Posterior vena cava (tissue), 2 donors: ENCODE measurements at places on chromosomes 6 and 20. TPM values are rescaled to one million over a fixed set of nuclear protein-coding genes. Genes with fewer than 3 reads are reported as not detected.

- no peak for DNase-seq
Observed at GRCh38 chr6:38057994-38058393, 238.5 kb downstream of the ZFAND3 start.

GRCh38 chr6:80728101-80728750 lies 621.8 kb downstream of the BCKDHB start:
- DNase-seq: no peak

DNA sequence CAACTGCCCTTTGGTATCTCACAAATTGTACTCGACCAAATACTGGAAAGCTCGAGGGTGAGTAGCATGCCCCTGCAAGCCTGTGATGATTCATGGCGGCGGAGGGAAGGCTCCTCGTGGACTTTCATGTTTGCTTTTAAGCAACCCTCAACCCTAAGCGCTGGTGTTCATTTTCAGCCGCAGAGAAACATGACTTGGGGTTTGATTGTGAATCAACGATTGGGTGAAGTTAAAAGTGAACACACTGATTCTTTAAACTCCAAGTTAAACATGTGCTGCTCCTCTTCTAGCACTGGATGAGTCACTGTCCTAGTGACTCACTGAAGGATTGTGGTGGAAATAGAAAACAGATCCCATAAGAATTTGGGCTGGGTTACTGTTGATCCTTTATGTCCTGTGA lies 8.3 kb downstream of the CD109 start:
- no peak for DNase-seq

DNA sequence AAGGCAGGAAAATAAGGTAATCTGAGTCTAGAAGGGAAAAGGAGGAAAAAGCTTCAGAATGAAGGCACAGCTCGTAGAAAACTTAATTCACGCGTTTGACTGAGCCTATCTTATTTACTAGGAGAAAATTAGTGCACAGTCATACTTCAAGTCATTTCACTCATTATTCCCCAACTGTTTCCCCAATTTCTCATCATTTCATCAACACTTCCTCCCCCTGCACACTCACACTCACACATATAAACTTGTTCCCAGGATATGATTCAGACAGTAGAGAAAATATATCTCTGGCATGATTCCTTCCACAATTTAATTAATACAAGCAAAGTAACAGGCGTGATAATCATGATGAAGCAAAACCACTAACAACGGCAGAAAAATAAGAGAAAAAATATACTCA lies 94.5 kb upstream of the F13A1 start:
- DNase-seq: no peak

DNA sequence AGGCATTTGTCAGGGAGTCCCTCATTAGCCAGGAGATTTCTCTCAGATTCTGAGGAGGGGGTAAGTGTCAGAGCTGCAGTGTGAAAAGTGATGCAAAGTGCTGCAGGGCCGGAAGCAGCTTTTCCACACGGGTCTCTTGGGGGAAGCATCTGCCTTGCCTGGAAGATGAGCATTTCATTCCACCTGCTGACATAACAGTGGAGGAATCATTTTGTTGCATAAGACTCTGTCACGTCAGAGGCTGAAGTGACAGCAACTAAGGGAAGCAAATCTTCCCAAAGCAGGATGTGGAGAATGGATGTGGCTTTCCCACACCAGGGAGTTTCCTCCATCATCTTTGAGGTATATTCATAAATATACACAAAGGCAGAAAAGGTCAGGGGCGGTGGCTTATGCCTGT lies 22.8 kb downstream of the DCBLD1 start:
- DNase-seq: no peak

DNA sequence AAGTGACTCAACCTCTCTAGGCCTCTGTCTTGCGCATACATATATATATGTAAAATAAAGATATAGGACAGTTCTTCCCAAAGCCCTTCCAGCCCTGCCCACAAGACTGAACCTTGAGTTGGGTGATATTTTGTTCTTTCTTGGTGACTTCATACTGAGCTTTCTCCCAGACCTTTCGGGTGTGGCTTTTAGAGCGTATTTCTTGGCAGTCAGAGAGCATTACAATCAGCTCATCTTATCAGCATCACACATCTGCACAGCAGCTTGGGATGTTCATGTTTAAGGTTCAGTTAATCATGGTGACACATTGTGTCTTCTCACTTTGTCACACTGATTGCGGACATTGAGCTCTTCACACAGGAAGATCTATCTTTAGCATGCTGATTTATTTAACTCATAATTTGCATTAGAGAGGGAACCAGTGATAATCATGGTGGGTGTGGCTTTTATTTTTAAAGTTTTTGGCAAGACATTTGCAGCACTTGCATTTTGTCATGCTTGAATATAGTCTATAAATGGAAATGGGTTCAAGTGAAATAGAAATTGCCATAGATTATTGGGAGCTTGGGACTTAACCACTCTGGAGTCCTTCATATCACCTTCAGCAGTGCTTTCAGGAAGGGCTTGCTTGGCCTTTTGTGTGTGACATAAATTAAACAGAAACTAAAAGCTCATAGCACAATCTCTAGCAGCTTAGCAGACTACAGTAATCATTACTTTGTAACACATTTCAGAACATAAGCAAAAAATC lies 8.3 kb downstream of the KIF3B start:
- DNase-seq: no peak

DNA sequence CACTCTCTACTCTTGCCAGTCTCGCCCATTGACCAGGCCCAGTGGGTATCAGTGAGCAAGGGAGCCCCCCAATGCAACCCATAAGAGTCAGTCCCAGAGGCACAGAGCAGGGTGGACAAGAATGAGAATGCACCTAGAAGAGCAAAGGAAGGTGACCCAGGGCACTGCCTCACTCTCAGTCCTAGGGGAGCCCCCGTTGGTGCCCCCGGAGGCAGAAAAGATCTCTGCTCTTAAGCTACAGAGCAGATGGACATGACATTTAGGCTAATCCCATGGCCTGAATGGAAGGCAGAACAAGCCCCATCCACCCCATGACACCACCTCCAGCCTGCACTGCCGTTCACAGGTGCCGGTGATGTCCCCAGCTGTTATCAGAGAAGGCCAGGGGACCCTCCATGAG lies 50.7 kb upstream of the PLEKHG1 start:
- DNase-seq: no peak

DNA sequence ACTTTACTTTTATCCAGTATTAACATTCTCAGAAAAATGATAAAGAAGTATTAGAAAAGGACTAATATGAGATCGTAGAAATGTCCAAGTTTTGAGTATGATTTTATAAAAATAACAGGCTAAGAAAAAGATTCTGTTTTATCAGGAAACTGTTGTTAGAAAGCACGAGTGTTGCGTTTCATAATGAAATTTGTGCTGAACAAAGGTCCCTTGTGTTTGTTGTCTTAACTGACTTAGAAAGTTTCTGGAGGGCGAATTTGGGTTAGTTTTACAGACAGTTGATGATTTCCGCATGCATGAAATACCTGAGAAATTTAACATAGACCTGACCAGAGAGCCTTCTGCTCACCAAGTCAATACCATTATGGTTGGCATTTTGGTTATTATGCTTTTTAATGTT lies 136.0 kb downstream of the FNDC1 start:
- DNase-seq: no peak

DNA sequence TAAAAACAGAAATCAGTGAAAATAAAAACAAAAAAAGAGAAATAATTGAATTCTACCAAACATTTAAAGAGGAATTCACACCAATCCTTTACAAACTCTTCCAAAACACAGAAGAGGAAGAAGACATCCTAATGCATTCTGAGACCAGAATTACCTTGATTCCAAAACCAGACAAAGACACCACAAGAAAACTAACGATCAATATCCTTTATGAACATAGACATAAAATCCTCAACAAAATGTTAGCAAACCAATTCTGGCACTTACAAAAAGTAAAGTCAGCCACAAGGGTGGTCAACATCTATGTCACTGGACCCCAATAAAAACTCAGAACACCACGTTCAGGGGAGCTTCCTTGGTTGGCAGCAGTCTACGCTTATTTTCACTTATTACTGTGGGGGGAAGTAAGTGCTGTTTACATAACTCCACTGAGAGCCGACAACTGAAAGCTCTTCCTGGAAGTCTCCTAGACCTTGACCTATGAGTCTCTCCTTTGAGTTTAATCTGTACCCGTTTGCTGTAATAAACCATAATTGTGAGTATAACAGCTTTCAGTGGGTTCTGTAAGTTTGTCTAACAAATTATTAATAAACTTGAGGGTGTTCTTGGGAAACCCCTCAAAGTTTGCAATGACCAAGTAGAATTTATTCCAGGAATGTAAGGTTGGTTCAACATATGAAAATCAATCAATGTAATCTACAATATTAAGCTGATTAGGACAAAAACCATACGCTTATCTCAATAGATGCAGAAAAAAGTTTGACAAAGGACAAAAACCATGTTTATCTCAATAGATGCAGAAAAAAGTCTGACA lies 24.5 kb downstream of the GZF1 start:
- no peak for DNase-seq

The OR2J3 gene
- not detected for total RNA-seq

The HLA-DQB2 gene
- total RNA-seq: 2.0 TPM

The TPX2 gene
- total RNA-seq: 0.76 TPM

GRCh38 chr6:10373642-10374359 lies 41.1 kb downstream of the TFAP2A start:
- no peak for DNase-seq

DNA sequence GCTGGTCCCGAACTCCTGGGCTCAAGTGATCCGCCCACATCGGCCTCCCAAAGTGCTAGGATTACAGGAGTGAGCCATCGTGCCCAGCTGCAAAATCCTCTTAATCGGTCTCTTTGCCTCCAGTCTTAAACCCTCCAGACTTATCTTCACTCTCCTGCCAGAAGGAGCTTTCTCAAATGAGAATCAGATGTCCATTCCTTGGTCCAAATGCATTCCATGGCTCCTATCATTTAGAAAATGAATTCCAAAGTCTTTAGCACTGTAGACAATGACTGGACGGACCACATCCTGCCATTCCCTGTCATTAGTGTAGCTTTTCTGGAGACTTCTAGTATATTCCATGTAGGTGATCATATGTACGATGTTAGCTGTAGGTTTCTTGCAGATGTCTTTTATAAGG lies 141.9 kb downstream of the ID4 start:
- DNase-seq: no peak

DNA sequence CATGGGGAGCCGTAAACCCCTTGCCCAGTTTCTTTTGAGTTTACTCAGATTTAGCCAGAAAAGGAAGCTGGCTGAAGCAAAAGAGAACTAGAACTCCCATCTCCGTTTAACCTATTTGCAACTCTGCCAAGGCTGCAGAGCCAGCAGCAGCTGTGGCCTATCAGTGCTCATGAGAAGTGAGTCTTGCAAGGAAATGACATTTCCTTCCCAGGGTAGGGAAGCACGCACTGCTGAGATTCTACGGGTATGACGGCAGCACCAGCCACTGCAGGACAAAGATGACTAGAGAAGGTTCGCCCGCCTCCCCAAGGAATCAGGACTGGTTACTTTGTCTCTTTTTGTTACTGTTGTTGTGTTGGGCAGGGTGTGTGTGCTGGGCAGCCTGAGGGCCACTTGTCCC lies 47.6 kb downstream of the PPP1R3G start:
- DNase-seq: peak; percentile 89
